Activated CD4-positive, alpha-beta T cell treated with anti-CD3 and anti-CD28 coated beads, Interleukin-2, Interleukin-4, amounts not matched to agents 100 ng/mL and 50 ng/mL, durations not matched to agents 16 hours and 8 hours (primary cell): ENCODE measurements at places on chromosomes 4 and X.
A peak's percentile ranks its signal among the peaks of the same experiment; 100 is the strongest.

- peak; percentile 7 for DNase-seq
These were observed 146.8 kb downstream of the KLHL4 start for GRCh38 chrX:87664381-87664780.

GRCh38 chr4:109690690-109691410 lies 12.4 kb downstream of the CASP6 start:
- DNase-seq = no peak

DNA sequence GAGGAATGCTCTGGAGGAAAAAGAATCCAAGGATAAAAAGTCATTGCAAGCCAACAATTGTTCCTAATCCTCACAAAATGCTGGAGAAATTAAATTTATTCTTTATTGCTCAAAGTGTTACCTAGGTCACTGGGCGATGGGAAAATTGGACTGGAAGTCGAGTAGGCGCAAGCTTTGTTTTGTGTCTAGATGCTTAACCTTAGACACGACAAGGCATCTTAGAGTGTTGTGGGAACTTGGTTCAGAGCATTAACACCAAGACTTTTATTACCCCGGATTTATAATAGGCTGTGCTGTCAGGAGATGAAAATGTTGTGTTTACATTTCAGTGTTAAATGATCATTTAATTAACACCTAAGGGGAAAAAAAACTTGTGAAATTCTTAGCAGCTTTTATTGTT lies 25.1 kb downstream of the SLIT2 start:
- no peak for DNase-seq

GRCh38 chrX:40278340-40279090 lies 180.8 kb upstream of the BCOR start:
- peak; percentile 59 for DNase-seq

DNA sequence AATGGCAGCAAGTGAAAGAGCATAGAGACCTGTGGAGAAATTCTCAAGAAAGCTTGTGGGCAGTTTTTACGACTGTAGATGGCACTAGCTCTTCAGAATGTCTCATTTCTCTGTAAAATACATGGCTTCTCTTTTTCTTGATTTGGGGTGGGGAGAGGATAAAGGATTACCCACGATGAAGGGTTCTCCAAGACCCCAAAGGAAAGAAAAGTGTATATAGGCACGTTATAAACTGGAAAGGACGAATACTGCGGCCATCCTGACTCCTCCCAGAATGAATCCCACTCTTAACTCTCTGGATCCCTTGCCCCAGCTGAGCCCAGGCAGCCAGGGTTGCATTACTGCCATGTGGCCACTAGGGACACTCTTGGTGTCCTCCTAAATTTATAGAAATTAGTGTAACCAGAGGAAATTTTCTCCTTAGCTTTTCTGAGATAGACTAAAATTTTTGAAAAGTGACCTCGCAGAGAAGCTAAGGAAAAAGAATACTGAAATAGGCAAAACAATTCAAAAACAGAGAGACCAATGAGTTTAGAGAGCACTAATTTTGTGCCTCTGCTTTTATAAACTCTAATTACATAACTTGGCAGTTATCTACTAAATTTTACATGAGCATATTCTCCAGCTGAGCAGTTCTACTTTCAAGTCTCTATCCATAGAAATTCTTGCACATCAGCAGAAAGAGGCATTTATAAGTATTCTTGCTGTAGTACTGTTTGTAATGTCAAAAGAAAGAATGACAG lies 37.8 kb upstream of the PCDH19 start:
- peak; percentile 10 for DNase-seq

- DNase-seq = peak; percentile 65
These were observed at the start of gene CASP6 for GRCh38 chr4:109702950-109703663. Gene CASP6 (minus strand): TSS chr4:109703445. CDS start chr4:109703395, 50 bp downstream.

- DNase-seq = peak; percentile 66
These were observed 8.0 kb downstream of the OFD1 start for GRCh38 chrX:13742397-13743176.

DNA sequence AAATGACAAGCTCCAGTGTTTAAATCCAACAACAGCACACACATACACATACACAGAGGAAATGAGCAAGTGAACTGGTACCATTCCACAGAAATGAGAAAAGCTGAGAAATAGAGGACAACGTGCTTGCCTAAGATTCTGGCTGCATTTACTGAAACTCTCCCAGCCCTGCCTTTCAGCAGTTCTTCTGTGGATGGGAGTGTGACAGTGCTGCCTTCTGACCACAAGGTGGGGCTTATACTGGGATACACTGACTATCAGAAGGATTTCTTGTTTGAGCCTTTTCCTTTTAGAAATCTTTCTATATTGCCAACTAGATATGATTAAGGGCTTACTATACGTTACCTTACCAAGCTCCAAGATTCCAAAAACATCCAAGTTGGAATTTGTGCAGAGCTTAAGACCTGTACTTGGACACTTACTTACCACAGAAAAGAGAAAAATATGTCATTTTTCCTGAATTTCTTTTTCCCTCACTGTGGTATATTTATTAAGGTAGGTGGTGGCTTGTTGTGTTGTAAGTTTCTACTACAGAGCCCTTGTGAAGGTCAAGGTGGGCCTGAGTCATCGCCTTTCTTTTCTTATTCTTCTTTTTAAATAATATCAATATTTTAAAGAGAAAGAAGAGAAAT lies 10.7 kb upstream of the CXCL8 start:
- peak; percentile 38 for DNase-seq

DNA sequence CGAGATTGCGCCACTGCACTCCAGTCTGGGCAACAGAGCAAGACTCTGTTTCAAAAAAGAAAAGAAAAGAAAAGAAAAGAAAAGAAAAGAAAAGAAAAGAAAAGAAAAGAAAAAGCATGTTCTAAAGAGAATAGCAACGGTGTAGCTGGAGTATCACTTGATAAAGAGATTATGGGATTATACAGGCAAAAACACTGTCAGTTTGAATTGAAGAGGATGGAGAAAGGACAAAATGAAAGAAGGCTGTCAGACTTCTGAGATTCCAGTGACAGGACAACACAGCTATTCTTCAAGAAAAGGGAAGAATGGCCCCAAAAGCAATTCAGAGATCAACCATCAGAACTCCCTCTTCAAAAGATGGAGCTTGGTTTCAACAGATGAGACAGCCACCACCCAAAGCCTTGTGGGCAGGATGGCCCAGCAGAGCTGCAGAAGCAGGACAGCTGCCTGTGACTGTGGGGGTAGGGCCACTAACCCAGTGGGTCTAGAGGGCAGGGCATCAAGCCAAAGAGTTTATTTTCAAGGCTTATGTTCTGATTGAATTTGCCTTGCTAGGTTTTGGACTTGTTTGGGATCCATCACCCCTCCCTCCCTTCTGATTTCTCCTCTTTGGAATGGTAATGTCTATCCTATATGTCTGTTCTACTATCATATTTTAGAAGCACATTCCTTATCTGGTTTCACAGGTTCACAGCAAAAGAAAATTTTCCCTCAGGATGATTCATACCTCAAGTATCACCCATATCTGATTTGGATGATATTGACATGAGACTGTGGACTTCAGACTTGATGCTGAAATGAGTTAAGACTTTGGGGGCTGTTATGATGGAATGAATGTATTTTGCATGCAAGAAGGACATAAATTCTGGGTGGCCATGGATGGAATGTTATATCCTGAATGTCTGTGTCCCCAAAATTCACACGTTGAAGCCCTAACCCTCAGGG lies 17.5 kb downstream of the RFC1 start:
- peak; percentile 24 for DNase-seq

GRCh38 chrX:79107891-79108718 lies 36.4 kb upstream of the GPR174 start:
- peak; percentile 39 for DNase-seq
